DMS 273 treated with DMSO at 0.1 percent for 48 hours (cell line): ENCODE measurements at places on chromosomes 13 and 19.

GRCh38 chr13:91762957-91763356 lies 364.5 kb downstream of the GPC5 start:
- no peak for DNase-seq

DNA sequence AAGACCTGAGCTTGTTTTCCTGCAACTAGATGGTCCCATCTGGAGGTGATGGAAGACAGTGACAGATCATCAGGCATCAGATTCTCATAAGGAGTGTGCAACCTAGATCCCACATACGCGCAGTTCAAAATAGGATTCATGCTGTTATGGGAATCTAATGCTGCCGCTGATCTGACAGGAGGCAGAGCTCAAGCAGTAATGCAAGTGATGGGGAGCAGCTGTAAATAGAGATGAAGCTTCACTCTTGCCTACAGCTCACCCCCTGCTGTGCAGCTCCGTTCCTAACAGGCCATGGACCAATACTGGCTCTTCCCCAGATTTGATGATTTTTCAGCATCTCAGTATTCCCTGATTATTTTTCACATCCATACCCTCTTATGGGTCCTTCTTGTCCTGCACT lies 208.4 kb upstream of the RXFP2 start:
- DNase-seq = no peak

DNA sequence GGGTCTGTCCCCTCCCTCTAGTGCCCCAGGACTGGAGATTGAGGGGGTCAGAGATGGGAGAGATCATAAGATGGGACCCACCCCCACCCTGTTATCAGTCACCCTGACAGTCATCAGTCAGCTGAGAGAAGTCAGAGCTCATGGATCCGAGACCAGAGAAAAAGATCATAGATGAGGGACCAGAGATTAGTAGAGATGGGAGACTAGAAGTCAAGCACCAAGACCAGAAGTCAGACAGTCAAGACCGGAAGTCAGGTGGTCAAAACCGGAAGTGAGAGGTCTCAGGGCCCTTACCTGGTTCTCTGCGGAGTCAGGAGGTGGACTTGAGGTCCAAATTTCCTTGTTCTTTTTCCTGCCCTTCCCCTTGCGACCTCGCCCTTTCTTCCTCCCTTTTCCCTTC lies 7.0 kb downstream of the COL5A3 start:
- DNase-seq = no peak

- no peak for DNase-seq
These were observed 65.3 kb upstream of the RXFP2 start for GRCh38 chr13:31674051-31674450.

GRCh38 chr19:49490287-49491029 lies 3.0 kb downstream of the RPL13A start:
- DNase-seq = no peak

GRCh38 chr13:37576601-37577000 lies 22.0 kb downstream of the POSTN start:
- no peak for DNase-seq

DNA sequence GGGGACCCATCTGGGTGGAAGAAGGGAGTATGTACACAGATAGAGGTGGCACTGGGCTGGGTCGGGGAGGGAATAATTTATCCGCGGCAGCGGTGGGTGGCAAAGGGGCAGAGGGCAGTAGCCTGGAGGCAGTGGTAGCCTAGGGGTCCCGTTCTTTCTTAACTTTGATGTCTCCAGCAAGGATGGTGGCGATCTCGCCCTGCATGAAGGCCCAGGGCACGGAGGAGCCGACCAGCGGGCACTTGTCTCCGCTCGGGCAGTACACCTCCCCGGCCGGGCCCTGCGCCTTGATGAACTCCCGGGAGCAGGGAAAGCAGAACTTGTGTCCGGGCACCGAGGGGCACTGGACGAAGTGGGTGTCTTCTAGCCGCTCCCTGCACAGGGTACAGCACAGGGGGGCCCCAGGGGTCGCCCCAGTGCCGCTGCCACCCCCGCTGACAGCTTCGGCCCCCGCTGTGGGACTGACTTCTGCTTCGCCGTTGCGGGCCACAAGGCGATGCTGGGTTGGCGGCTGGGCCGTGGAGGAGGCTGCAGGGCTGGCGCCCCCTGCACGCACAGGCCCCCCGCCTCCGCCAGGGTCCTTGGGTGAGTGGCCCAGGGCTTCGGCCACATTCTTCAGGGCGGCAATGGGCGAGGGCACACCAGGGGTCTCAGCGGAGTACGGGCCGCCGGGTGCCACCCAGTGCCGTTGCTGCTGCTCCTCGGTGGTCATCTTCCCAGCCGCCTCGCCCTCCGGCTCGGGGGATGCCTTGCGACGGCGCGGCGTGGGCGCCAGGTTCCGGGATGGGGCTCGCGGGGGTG lies 1.9 kb downstream of the IRF2BP1 start:
- DNase-seq = no peak

DNA sequence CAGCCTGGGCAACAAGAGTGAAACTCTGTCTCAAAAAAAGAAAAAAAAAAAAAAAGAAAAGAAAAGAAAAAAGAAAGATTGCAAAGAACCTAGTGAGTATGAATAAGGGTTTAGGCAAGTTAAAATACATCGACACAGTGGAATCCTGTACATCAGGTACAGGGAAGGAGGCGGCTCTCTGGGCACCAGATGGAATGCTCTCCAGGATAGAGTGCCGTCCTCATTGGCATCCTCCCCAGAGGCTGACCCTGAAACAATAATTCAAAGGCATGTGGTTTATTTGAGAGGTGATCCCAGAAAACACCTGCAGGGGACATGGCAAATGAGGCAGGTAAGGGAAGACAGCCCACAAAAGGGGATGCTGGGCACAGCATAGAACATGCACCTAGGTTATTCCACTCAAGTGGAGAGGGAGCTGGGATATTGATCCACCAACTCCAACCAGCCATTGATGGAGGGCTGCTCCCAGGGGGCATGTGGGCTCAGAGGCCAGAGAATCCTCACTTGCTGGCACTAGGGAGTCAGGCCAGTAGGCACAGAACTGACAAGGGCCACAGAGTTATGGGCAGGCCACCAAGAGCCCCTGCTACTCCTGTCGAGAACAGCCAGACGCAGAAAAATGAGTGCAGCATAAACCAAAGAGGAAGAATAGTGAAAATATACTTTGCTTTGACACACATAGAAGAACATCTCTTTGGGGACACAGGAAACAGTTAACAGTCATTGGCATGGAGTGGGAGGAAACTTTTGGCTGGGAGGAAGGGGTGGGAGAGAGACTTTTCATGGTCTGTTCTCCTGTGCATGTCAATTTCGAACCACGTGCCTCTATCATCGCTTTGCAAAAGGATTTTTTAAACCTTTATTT lies 4.2 kb downstream of the TSPAN16 start:
- no peak for DNase-seq

DNA sequence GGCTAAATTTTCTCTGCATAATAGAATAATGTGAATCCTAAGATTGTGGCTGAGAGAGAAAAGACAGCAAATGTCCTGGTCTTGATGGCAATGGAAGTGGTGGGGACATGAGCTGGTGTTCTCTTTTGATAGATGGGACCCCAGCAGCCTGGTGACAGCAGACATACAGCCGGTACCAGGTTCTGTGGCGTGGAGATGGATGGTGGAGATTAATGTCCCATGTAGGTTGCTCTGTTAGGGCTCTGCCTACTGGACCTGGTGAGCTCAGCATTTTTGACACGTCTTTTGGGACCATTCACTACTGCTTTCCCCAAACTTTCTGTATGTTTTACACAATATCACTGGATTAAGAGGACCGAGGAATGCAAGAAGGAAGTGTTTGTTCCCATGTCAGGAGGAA lies 8.2 kb upstream of the SIGLEC14 start:
- no peak for DNase-seq

- no peak for DNase-seq
These were observed 1.9 kb upstream of the TEKTIP1 start for GRCh38 chr19:3537101-3537437.

- DNase-seq = no peak
These were observed 105.4 kb upstream of the MBNL2 start for GRCh38 chr13:97116754-97117153.

DNA sequence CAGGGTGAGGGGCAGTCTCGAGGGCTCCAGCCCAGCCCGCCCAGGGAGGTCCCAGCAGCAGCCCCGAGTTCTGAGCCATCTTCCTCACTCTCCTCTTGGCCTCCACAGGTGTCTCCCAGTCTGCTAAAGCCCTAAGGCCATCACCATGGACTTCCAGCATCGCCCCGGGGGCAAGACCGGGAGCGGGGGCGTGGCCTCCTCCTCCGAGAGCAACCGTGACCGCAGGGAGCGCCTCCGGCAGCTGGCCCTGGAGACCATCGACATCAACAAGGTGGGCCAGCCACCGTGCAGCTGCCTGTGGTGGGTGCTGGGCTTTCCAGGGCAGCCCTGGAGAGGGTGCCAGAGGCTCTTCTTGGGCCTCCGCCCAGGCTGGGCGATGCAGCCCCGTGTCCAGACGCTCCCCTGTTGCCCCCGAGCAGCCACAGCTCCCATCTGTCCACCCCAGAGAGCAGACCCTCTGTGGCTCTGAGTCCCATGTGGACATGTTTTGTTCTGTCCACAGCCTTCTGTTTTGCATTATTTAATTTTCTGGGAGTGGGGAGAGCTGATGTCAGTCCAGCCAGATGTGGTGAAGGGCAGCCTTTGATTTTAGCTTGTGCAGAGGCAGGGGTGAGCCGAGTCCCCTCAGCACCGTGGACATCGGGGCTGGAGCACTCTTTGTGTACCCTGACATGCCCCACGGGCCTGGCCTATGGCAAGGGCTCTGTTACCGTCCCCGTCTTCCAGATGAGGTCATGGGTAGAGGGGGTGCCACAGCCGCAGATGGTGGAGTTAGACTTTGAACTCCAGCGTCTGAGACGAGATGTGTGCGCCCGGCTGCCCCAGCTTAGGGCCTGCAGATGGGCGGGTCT lies 5.6 kb upstream of the AMH start:
- no peak for DNase-seq

- no peak for DNase-seq
These were observed 10.5 kb downstream of the C13orf46 start for GRCh38 chr13:113963376-113963775.

- no peak for DNase-seq
These were observed 51.6 kb upstream of the CACNA1A start for GRCh38 chr19:13557756-13558398.

DNA sequence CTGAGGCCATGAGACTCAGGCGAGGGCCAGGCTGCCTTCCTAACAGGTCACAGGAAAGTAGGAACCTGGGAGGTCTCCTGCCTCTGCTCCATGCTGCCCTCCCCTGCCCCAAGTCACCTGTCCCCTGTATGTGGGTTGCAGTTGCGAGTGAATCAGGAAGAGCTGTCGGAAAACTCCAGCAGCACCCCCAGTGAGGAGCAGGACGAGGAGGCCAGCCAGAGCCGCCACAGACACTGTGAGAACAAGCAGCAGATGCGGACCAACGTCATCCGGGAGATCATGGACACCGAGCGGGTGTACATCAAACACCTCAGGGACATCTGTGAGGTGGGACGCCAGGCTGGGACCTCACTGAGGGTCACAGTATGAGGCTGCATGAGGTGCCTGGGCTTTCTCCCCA lies 22.8 kb upstream of the C1QTNF9 start:
- DNase-seq = no peak

DNA sequence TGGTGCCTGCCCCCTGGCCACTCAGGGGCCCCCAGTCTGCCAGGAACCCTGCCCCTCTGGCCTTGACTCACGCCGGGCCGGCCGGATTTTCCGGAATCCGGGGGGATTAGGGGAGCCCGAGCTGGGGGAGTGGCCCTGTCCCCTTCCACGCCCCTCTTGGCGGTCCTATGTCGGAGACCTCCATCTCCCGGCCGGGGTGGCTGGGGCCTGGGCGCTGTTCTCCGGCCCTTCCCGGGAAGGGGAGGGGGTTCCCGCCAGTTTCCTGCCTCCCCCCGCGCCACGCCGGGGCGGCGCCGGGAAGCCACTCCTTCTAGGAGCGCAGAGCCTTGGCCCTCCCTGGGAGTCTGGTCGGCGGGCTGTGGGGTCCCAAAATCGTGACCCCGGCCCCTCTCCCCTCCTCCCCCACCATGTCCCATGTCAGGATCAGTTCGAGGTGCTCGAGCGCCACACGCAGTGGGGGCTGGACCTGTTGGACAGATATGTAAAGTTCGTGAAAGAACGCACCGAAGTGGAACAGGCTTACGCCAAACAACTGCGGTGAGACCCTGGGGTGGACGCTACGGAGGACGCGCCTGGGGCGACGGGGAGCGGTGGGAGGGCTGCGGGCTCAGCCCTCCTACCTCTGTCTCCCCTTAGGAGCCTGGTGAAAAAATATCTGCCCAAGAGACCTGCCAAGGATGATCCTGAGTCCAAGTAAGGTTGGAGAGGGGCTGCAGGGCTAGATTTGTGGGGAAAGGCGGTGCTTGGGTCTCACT lies 1.3 kb downstream of the TRIP10 start:
- no peak for DNase-seq

DNA sequence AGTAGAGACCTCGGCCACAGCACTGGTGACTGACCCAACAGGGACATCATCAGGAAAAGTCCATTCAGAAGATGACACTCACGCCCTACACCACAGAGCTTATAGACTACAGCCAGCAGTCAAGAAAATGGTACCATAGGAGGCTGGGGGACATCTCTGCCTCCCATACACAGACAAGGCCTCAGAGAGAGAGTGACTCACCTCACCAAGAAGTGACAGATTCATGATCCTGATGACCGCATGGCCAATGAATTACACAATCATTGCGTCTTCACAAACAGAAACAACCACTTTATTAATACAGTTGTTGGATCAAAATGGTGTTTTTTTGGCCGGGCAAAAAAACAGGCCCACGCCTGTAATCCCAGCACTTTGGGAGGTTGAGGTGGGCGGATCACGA lies 260.8 kb upstream of the TSHZ3 start:
- DNase-seq = no peak

DNA sequence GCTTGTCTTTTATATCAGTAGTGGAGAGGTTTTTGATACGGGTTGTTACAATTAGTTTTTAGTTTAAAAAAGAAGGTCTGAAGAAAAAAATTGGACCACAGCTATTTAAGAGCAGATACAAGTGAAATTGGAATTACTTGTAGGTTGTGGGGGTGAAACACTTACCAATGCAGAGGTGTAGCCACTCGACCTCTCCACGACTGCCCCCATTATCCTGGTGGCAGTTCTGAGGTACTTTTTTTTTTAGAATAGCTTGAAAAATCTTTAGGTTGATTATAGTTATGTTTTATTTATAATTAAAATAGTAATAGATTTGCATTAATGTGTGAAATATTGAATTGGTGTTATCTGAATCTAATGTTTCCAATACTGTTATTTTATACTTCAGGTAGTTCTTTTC lies 60.7 kb downstream of the PAN3 start:
- DNase-seq = no peak

DNA sequence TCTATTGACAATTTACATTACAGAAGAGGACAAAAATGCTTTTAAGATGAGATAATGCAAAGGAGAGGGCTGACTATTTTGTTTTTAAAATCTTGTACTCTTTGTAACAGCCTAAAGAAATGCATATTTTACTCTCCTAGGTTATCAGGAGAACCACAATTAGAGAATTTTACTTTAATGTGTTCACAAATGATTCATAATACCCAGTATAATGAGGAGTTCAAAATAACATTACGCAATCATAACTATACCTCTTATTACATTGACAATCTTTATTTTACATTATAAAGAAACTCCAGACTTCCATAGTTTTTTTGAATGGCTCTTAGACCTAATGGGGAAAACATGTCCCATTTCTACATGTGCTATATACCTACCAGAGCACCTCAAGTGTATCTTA lies 1089.7 kb downstream of the PCDH17 start:
- no peak for DNase-seq

GRCh38 chr13:113046883-113047244 lies 58.7 kb upstream of the F7 start:
- DNase-seq = no peak

GRCh38 chr13:87497426-87497825 lies 173.7 kb upstream of the SLITRK5 start:
- no peak for DNase-seq

- DNase-seq = no peak
These were observed 5.5 kb downstream of the EPS8L1 start for GRCh38 chr19:55080968-55081769.
